Hematopoietic multipotent progenitor cell treated with erythropoietin and hydrocortisone succinate and interleukin-3 and kit ligand, for 6 days (in vitro differentiated cells): ENCODE measurements at places on chromosomes 6 and 20.

GRCh38 chr6:80280262-80281010, 174.0 kb downstream of the BCKDHB start:
- DNase-seq: peak; percentile 5

- no peak for DNase-seq
Measured at GRCh38 chr6:112683926-112684325, 336.8 kb downstream of the RFPL4B start.

DNA sequence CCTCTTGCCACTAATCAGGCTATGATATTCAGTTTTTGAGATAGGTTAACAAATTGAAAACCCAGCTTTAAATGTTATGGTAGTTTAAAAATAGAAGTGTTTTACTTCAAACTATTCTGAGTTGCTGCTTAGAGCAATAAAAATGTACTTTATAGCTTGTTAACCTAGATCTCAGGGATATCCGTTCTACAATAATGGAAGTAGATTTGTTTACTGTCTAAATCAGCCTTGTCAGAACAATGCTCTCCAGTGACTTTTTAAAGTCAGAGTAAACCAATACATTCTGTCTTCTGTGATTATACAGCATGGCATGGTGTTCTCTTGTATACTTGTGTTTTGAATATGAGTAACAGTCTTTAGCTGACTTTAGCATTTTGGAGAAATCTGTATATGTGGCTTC, 161.5 kb downstream of the PACRG start:
- no peak for DNase-seq

DNA sequence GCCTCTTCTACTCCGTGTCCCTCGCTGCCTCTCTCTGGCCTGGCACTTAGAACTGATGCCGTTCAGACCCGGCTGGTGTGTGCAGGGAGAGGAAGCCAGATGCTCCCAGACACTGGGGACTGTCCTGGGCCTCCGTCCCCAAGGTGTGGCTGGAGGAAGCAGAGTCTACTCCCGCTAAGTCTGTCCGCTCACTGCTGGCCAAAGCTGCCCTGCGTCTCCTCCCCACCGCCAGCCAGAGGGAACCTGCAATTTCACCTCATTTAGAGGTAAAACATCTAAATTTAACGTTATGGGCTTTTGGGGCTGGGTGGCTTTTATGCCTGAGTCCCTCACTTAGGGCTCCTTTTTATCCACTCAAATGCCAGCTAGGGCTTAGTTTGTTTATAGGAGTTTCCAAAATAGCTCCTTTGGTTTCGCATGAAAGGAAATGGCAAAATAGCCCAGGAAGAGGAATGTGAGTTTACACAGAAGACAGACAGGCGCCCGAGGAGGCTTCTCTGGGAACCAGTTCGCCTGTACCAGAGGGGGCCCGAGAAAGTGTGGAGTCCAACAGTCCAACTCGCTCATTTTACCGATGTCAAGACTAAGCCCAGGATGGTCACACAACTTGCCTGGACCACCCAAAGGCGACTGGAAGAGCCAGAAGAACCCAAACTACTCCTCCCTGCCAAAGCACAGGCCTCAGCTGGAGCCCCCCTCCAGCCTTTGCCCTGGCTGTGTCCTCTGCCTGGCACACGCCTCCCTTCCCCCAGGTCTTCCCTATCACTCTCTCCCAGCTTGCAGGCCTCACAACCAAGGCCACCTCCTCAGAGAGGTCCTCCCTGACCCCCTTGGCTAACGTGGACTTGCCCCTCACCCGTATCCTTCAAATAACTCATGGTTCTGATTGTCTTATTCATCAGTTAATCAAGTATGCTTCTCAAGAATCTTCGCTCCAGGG, 54.5 kb downstream of the RIPOR3 start:
- DNase-seq: peak; percentile 56

- DNase-seq: no peak
Measured at GRCh38 chr6:135114355-135115145, 59.9 kb upstream of the HBS1L start.

GRCh38 chr20:2168946-2169345, 67.3 kb downstream of the STK35 start:
- no peak for DNase-seq

DNA sequence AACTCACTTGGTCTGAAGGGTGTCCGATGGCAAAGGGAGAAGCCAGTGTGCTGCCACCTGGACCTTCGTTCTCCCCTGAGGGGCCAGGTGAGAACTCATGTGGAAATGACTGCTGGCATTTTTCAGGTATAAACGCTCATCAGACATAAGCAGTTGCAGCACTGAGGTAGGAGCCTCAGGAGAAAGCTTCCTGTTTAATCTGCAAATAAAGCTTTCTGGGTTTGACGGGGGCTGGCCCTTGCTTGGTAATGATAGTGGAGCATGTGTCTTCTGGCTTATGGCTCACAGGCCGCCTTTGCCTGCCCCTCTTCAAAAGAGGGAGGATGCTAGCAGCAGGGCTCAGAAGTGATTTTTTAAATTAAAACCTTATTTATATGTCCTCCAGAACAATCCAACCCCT, 122.1 kb upstream of the SLC24A3 start:
- DNase-seq: no peak

GRCh38 chr20:62576815-62577489, 65.4 kb upstream of the SLCO4A1 start:
- DNase-seq: peak; percentile 57

- DNase-seq: no peak
Measured at GRCh38 chr6:106974336-106974998, at the start of gene CD24. TSS of gene CD24 (minus strand) at chr6:106974729. CDS start at chr6:106974646, 83 bp downstream.

DNA sequence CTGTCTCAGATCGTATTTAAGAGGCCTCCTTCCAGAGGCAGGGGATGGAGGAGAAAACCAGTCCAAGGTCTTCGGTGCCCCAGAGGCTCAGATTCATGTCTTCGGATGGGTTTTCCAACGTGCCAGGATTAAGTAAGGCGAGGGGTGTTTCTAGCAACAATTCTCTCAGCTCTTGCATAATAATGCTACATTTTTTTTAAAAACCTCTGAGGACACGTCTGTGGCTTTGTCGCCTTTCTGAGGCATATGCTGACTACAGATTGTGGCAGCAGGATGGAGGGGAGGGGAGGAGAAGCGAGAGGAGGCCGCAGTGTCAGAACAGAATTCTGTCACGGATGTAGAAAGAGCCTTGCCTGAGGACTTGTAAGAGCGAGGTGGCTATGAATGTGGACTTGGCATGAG, 17.7 kb upstream of the CCDC167 start:
- DNase-seq: peak; percentile 71

GRCh38 chr6:5580736-5581581, 319.6 kb downstream of the FARS2 start:
- no peak for DNase-seq

DNA sequence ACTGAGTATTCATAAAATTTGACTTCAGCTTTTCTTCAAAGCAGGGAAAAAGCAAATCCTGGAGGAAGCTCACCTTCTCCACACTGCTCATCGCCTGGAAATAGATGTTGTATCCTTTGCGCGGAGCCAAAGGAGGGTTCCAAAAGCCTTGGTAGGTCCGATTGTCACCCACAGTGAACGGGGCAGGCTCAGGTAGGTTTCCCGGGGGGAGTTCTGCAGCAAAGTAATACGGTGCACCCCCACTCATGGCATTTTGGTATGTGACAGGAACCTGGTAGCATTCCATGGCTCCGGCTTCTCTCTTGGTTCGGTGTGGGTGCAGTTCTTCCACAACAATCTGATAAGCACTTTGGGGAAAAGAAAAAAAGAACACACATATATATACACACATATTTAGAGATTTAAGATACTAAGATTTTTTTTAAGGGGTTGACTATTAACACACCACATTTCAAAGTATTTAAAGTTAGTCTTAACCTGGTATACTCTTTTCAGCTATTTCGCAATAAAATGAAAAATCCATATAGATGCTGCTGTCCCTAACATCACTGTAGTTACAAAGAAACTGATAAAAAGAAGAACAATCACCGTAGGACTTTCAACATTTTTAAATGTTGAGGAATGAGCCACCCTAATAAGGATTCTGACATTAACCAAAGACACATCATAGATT, 166.7 kb upstream of the THEMIS start:
- DNase-seq: no peak

- DNase-seq: no peak
Measured at GRCh38 chr20:38072898-38073297, 39.4 kb downstream of the RPRD1B start.

- no peak for DNase-seq
Measured at GRCh38 chr6:31730631-31731086, 1.6 kb upstream of the DDAH2 start.

DNA sequence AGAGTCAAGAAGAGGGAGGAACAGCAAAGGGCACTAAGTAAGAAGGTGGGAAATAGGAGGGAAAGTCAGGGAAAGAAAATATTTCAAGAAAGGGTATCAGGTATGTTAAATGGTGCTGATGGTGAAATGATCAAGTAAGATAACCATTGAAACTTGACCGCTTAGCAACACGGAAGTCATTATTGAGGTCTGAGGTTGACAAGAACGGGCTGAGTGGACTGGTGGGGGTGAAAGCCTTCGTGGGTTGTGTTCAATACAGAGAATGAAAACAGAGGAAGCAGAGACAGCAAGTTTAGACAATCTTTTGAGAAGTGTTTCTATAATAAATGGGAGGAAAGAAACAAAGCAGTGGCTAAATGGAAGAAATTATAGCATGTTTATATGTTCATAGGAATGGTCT, 72.0 kb downstream of the LIN28B start:
- no peak for DNase-seq

DNA sequence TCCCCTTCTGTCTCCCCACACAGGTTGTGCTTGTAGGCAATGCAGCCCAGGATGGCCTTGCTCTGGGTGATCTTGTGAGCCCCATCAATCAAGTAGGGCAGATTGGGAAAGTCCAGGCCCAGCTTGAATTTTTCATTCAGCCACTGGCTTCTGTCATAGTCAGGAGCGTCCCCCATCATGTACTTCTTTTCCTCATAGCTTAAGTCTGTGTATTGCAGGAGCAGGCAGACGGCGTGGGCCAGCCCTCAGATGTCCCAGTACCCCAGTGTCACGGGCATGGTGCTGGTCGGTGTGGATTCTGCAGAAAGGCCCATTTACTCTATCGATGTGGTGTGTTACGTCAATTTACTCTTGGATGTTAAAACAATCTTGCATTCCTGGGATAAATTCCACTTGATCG, 40.1 kb upstream of the SLC16A10 start:
- no peak for DNase-seq

DNA sequence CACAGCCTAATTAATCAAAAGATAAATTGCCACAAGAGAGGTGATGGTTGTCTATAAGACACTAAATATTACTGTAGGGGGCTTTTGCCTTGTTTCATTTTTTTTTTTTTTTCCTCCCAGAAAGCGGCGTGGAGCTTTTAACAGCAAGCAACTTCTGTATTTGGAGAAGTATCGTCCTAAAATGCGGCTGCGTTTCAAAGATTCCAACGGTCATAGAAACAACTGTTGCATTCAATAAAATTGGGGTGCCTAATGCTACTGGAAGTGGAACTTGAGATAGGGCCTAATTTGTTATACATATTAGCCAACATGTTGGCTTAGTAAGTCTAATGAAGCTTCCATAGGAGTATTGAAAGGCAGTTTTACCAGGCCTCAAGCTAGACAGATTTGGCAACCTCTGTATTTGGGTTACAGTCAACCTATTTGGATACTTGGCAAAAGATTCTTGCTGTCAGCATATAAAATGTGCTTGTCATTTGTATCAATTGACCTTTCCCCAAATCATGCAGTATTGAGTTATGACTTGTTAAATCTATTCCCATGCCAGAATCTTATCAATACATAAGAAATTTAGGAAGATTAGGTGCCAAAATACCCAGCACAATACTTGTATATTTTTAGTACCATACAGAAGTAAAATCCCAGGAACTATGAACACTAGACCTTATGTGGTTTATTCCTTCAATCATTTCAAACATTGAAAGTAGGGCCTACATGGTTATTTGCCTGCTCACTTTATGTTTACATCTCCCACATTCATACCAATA, 7.8 kb downstream of the LOC128125822 start:
- DNase-seq: no peak

DNA sequence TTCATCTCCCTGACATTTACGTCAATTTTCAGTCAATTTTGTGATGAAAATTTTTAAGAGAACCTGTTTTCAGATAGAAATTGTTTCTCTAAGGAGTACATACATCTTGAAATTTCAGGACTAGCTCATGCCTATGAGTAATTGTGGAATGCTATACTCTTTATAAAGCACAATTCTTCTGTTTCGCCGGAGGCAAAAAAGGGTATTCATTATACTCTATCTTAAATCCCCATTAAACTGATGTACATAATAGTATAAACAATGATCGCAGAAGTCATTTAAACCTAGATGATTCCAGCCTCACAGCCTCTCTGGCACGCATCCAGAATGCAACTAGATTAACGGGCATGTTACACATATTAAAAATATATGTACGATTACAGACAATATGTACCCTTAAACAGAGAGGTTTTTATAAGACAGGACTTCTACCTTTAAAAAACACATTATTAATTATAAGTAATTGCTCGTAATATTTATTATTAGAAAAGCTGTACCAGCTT, 62.6 kb downstream of the NRSN1 start:
- DNase-seq: no peak

- no peak for DNase-seq
Measured at GRCh38 chr20:40578961-40579360, 110.1 kb downstream of the MAFB start.

GRCh38 chr20:39855799-39856198, 833.2 kb downstream of the MAFB start:
- no peak for DNase-seq

GRCh38 chr6:52375780-52376556, 14.0 kb downstream of the PAQR8 start:
- DNase-seq: no peak

- DNase-seq: no peak
Measured at GRCh38 chr6:109768485-109768884, 77.4 kb downstream of the FIG4 start.

GRCh38 chr6:11900662-11901598, 111.2 kb upstream of the HIVEP1 start:
- peak; percentile 85 for DNase-seq

GRCh38 chr6:71745525-71745924, 140.8 kb upstream of the RIMS1 start:
- no peak for DNase-seq

DNA sequence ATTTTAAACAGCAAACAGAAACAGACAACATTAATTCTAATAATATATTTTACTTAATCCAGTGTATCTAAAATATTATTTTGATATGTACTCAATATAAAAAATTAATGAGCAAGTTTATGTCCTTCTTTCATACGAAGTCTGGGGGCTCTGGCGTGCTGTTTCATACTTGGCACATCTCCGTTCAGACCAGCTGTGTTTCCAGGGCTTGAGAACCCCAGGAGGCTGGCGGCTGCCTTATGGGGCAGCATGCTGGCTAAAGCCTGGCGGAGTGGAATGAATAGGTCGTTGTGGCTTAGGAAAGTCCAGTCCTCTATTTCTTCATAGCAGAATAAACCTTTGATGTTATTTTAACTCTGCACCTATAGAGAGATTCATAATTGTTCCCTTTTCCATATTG, 43.3 kb downstream of the DUSP22 start:
- DNase-seq: no peak

- no peak for DNase-seq
Measured at GRCh38 chr6:53825532-53826321, 30.9 kb downstream of the LRRC1 start.

- DNase-seq: no peak
Measured at GRCh38 chr6:95658886-95659285, 81.6 kb downstream of the MANEA start.
